Inflammatory macrophage (primary cell): ENCODE measurements at places on chromosomes 13 and 19.

- DNase-seq = no peak
These were observed 21.4 kb downstream of the PCCA start for GRCh38 chr13:100110269-100110668.

GRCh38 chr13:43267916-43268315 is 244.5 kb downstream of the DNAJC15 start:
- no peak for DNase-seq

- no peak for DNase-seq
These were observed 27.4 kb downstream of the CD177 start for GRCh38 chr19:43380771-43381386.

DNA sequence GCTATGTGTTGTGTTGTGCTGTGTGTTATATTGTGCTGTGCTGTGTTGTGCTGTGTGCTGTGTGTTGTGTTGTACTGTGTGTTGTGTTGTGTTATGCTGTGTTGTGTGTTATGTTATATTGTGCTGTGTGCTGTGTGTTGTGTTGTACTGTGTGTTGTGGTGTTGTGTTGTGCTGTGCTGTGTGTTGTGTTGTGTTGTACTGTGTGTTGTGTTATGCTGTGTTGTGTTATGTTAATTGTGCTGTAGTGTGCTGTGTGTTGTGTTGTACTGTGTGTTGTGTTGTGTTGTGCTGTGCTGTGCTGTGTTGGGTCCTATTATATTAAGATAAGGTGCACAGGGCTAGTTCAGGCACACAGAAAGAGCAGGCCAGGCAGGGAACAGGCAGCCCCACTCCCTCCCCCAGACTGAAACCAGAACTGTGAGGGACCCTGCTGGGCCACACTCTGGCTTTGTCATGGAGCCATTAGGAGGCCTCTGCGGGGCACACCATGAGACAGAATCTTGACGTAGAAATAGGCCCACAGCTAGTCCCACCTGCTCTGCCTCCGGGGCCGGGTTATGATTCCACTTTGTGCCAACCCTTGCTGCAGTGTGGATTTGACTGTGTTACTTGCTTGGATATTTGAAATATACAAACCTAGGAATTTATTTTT is 12.1 kb downstream of the SOX1 start:
- no peak for DNase-seq

GRCh38 chr19:31232871-31233270 is 116.4 kb downstream of the TSHZ3 start:
- no peak for DNase-seq

DNA sequence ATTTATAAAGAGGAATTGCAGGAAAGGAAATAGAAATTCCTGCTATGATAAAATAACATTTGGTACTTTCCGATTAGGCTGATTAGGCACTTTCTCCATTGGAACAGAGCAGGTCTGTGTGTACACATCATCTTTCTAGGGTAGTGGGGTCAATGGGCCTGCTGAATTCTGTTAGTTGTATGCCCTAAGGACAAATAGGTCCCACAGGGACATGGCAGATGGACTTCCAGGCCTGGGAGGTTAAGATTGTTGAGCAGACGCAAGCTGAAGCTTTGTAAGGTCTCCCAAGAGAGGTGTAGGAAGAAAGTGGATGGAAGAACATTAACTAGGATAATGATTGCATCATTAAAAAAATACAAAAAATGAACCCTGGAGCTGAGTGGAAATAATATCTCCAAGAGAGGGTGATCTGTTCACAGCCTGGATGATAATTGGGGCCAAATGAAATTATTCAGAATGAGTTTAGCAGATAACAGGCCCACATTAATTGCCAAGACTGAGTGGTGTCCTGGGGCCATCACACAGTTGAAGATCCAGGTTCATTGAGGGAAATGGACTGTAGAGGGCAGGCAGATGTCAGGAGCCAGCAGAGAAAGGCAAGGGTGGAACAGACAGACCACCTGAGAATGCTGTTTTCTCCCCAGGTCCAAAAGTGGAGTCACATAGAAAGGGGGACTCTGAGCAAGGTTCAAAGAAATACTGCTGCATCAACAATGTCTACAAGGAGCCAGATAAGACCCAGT is 215.1 kb downstream of the DNAJC15 start:
- no peak for DNase-seq

GRCh38 chr13:79003989-79004898 is 345.3 kb upstream of the OBI1 start:
- DNase-seq = no peak

GRCh38 chr13:110353339-110353977 is 46.4 kb downstream of the COL4A2 start:
- no peak for DNase-seq

DNA sequence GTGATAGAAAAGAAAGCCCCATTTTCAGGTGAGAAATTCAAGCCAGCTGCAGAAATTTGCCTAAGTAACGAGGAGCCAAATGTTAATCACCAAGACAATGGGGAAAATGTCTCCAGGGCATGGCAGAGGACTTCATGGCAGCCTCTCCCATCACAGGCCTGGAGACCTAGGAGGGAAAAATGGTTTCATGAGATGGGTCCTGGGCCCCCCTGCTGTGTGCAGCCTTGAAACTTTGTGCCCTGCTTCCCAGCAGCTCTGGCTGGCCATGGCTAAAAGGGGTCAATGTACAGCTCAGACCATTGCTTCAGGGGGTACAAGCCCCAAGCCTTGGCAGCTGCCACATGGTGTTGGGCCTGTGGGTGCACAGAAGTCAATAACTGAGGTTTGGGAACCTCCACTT is 9.9 kb downstream of the N4BP2L1 start:
- no peak for DNase-seq

DNA sequence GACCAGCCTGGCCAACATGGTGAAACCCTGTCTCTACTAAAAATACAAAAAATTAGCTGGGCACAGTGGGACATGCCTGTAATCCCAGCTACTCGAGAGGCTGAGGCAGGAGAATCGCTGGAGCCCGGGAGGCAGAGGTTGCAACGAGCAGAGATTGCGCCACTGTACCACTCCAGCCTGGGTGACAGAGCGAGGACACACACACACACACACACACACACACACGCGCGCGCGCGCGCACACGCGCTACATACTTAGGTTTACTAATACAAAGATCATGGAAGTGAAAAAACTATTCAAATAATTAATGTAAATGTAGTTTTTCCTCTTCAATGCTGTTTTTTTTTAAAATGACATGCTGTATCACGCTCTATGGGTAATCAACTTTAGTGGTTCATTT is 58.5 kb upstream of the ZDHHC20 start:
- no peak for DNase-seq

DNA sequence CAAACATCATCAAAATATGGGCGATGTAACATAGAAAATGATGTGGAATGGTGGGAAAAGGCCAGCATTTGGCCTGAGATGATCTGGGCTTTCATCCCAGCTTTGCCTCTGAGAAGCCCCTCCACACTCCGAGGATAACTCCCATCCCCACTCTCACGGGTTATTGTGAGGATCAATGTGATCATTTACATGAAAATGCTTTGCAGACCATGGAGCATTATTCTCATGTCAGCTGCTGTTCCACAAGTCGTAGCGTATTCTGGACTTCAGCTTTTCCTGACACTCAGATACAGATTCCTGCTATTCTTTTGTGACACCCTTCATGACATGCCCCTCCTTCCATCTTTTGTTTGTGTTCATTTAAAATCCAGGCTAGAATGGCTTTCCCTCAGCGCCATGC is 86.5 kb downstream of the NUFIP1 start:
- no peak for DNase-seq

- DNase-seq = peak; percentile 9
These were observed 141.6 kb upstream of the RFC3 start for GRCh38 chr13:33676045-33676989.

DNA sequence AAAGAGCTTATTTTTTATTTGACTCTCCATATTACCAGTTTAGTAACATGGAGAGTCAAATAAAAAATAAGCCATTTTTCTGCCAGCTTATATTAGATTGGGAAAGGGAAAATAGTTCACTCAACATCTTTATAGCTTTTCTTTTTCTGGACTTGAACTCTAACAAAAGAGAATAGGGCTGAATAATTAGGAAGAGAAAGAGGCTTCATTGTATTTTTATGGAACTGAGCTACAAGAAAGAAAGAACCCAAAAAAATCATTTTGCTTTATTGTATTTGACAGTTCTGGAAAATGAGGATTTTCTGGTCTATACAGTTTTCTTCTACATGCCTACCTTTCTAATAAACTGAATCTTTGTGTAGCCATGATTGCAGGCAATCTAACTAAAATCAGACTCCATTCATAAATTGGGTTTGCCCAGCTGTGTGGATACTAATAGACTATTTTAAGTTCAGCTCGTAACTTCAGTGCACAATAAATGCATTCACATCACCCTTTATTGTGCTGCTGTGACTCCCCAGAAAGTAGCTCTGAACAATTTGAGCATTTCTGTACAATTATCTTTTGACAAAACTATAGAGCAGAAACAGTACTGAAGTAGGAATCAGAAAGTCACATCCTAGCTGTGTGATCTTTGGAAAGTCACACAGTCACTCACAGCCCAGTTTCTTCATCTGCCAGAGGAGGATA is 115.3 kb downstream of the STOML3 start:
- DNase-seq = no peak

GRCh38 chr13:54162069-54162468 is 1133.5 kb downstream of the OLFM4 start:
- no peak for DNase-seq

GRCh38 chr19:31073485-31074198 is 275.6 kb downstream of the TSHZ3 start:
- no peak for DNase-seq

- DNase-seq = no peak
These were observed 4.4 kb upstream of the TBC1D4 start for GRCh38 chr13:75486146-75487062.

GRCh38 chr13:42567906-42568305 is 6.0 kb upstream of the TNFSF11 start:
- no peak for DNase-seq

- DNase-seq = peak; percentile 29
These were observed 713 bp downstream of the KRI1 start for GRCh38 chr19:10565028-10565566.

DNA sequence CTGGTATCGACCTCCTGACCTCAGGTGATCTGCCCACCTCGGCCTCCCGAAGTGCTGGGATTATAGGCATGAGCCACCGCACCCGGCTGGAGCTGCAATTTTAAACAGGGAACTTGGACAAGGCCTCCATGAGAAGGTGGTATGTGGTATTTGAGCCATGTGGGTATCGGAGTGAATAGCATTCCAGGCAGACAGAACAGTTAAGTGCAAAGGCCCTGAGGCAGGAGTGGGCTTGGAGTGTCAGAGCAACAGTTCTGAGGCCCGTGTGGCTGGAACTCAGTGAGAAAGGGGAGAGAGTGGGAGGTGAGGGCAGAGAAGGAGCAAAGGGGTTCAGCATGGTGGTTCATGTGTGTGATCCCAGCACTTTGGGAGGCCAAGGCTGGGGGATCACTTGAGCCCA is 2.9 kb downstream of the RCN3 start:
- no peak for DNase-seq

- DNase-seq = no peak
These were observed 3.0 kb downstream of the GAS6 start for GRCh38 chr13:113860665-113861432.

- DNase-seq = no peak
These were observed 13.5 kb downstream of the FPR3 start for GRCh38 chr19:51808333-51808986.

DNA sequence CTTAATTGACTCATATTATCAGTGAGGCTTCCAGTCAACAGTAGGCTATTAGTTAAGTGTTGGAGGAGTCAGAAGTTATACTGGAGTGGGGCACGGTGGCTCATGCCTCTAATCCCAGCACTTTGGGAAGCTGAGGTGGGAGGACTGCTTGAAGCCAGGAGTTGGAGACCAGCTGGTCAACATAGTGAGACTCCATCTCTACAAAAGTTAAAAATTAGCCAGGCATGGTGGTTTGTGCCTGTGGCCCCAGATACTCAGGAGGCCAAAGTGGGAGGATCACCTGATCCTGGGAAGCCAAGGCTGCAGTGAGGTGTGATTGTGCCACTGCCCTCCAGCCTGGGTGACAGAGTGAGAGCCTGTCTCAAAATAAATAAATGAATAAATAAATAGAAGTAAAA is 53.2 kb downstream of the COMP start:
- no peak for DNase-seq

DNA sequence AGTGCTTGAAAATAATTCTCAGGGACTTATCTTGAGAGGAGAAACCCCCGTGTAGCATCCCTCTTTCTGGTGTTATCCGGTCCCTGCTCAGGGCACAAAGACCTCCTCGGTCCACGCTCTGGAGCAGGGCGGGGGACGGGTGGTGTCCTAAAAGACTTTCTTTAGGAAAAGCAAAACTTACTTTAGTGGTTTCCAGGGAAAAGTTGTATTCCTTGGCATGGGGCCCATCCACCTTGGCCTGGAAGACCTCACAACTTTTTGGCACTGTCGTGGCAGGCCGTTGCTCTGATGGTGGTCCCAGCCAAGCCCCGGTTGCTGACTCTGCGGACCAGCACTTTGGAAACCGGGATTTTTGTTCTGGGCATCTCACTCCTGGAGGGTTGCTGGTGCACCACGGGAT is 2.7 kb downstream of the AMER2 start:
- no peak for DNase-seq

DNA sequence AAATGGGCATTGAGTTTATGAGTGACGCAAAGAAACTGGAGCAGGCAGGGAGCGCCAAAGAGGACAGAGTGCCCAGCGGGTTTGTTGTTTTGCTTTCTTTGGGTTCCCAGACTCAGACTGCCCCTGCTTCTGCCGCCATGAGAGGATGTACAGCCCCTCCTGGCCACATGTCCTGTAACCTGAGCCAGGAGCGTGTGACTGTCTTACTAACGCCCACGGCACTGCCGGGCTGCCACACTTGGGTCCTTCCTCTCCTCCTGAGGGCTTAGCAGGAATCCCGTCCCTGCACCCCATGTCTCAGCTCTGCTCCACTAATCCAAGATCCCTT is 80.5 kb downstream of the GPR12 start:
- DNase-seq = no peak

DNA sequence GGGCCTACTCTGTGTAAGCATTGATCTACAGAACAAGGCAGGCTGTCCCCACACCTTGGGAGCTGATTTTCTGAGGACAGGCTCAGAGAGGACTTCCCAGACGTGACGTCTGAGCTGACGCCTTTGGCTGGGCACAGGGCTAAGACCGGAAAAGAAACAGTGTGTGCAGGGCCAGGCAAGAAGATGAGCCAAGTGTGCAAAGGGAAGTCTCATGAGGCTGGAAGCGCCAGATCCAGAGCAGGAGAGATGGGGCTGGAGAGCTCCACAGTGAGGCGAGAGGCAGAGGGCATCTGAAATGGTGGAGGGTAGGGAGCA is 12.7 kb downstream of the IGLON5 start:
- no peak for DNase-seq

DNA sequence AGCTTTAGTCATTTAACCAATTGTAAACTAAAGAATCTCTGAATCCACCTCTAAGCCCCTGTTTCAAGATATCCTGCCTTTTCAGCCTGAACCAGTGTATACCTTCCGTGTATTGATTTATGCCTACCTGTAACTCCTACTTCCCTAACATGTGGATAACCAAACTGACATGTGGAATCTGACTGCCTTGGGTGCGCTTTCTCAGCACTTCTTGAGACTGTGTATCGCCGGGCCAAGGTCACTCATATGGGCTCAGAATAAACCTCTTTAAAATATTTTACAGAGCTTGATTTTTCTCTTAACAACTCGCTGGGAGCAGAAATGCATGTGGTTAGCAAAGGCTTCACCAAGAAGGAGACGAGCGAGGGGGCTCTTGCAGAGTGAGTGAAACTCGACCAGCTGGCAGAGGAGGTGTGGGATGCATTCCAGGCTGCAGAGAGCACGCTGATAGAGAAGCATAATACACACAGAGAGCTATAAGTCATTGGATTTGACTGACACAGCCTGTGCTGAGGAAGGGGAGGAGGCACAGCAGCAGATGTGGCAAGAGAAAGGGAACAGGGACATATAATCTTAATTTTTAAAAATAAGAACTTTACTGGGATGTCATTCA is 268.2 kb upstream of the MAB21L1 start:
- no peak for DNase-seq
